ENCODE measurements at places on chromosomes 12 and 14. TPM values are rescaled to one million over a fixed set of nuclear protein-coding genes. Genes with fewer than 3 reads are reported as not detected.

Gene TMEM63C
- 0.51 TPM for total RNA-seq

Gene RNU4-1
- total RNA-seq: 976 TPM

Gene MUCL1
- not detected for total RNA-seq

Gene ZNF891
- total RNA-seq: 1.8 TPM

Gene SPX
- total RNA-seq: 0.45 TPM

Gene RAN
- total RNA-seq: 472 TPM

Gene CIROP
- not detected for total RNA-seq

Gene THAP2
- 10.1 TPM for total RNA-seq

Gene SLC35F4
- not detected for total RNA-seq

Gene LRFN5
- total RNA-seq: 3.6 TPM

DNA sequence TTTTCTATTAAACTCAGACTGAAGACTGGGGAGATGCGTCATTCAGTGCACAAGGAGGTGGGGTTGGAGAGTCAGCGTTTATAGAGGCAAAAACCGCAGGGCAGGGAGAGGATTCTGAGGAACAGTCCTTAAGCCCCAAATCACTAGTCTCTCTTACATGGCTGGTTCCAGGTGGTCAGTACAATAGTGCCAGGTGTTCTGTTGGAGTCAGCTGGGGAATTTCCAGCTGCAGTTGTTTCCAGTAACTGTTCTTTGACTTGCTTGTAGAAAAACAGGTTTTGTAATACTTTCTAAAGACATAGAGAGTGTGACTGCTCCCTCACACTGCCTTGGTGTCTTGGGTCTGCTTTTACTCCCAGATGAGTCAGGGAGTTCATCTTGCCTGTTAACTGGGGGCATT, 192.2 kb downstream of the TMTC3 start:
- no peak for DNase-seq

GRCh38 chr14:55383541-55384140, 28.0 kb downstream of the ATG14 start:
- DNase-seq: no peak

- DNase-seq: no peak
These were observed 451 bp downstream of the IRAK3 start for GRCh38 chr12:66189486-66189843.

GRCh38 chr14:78610994-78611393, 440.8 kb downstream of the NRXN3 start:
- DNase-seq: no peak

- no peak for DNase-seq
These were observed 33.0 kb downstream of the SAV1 start for GRCh38 chr14:50635141-50635540.

DNA sequence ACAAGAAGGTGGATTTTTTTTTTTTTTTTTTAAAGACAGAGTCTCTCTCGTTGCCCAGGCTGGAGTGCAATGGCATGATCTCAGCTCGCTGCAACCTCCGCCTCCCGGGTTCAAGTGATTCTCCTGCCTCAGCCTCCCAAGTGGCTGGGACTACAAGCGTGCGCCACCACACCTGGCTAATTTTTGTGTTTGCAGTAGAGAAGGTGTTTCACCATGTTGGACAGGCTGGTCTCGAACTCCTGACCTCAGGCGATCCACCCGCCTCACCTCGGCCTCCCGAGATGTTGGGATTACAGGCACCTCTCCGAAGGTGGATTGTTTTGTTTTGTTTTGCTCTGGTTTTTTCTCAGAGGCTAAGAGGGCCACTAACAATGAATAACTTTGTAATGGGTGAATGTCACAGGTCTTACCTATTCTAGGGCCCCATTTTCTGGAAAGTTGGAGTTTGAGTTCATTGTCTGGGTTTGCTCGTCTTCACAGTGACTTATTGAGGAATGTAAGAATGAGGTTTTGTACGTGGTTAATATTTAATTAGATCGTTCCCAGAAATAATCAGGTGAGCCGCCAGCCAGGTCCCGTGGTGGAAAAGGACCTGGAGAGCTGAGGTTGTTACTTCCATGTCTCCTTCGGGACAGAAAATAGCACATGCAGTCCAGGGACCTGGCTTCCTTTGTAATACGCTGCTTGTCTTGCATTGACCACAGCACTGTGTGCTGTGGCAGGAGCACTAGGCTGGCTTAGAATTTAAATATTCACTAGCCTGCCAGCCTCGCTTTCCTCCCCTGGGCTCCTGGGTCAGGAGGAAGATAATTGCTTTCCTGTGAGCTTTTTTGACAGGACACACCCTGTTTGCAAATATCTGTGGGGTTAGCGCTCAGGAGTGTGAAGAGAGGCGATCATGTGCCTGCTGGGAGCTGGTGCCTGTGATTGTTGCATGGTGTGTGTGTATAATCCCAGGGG, 2.3 kb downstream of the HIP1R start:
- no peak for DNase-seq

DNA sequence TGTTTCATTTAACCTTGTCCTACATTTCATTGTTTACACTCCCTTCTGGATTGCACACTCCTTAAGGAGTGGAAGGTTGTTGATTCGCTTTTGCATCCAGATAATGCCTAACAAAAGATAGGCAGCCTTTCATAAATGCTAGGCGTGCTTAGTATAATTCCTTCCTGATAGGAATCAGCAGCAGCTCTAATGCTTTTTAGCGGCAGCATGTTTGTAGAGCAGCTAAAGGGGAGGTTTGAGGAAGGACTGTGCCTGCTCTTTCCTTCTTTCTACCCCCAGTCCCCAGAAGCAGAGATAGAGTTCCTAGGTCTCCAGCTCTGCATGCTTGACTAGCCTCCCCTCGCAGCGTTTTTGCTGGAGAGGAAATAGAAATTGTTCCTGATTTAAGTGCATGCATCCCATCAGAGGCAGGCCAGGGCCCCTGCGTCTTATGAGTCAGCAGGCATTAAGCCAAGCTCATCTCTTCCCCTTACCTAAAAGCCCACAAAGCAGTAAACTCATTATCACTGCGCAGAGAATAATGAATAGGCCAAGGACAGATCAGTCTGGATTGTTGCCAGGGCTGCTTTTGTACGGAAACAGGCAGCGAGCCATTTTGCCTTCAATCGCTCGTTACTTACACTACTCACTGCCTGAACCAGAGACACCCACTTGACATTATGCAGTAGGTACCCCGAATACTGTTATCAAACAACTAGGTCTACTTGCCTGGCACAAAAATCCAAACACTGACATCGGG, 14.0 kb upstream of the TBPL2 start:
- no peak for DNase-seq

- no peak for DNase-seq
These were observed 7.0 kb downstream of the MLXIP start for GRCh38 chr12:122085591-122085990.

DNA sequence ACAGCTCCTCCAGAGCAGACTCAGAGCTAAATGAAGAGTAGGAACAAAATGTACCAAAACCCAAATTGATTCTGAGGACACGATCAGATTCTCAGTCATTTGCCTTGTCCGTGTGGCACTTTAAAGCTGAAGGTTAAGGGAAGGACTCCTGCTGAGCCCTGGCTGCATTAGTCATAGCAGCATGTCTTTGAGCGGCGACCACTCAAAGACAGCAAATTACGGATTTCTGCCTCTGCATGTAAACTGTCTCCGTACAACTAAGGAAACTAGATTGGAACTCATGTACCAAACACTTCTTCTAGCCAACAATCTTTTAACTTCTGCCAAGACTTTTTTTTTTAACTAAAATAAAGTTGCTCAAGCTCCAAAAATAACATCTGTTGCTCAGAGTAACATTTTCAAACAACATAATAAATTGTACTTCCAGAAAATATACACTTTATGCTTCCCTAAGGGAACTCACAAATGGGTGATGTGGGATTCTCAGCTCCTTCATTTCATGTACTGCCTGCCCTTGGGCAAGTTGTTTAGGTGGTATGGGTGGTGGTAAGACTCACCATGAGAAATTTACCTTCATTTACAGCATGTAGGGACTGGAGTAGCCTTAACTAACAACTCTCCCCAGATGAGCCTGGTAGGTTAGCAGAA, 56.1 kb downstream of the RERG start:
- DNase-seq: no peak

- no peak for DNase-seq
These were observed 315.6 kb upstream of the PRKD1 start for GRCh38 chr14:30243207-30243606.

GRCh38 chr14:65156568-65157366, 54.5 kb upstream of the MAX start:
- no peak for DNase-seq

DNA sequence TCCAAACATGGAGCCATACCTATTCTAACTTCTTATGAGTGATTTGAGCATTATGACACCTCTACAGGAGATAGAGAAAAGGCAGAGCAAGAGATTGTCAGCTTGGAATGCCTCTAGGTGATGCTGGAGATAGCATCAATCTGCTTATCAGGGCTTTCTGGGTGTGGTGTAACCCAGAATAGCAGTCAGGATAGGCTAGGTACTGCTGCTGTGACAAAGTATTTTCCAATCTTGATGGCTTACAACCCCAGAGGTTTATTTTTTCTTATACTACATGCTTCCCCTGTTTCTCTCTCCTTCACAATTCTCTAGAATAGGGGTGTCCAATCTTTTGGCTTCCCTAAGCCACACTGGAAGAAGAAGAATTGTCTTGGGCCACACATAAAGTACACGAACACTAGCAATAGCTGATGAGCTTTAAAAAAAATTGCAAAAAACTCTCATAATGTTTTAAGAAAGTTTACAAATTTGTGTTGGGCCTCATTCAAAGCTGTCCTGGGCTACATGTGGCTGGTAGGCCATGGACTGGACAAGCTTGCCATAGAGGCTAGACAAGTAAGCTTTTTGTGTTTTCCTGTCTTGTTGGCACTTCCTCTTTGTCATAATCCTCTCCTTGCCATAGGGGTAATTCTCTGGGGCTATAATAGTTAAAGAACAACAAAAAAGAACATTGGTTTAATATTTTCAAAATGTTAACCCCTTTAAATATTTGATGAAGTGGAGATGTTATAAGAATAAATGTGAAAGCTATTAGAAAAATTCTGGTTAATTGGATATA, 123.9 kb upstream of the PMCH start:
- no peak for DNase-seq

DNA sequence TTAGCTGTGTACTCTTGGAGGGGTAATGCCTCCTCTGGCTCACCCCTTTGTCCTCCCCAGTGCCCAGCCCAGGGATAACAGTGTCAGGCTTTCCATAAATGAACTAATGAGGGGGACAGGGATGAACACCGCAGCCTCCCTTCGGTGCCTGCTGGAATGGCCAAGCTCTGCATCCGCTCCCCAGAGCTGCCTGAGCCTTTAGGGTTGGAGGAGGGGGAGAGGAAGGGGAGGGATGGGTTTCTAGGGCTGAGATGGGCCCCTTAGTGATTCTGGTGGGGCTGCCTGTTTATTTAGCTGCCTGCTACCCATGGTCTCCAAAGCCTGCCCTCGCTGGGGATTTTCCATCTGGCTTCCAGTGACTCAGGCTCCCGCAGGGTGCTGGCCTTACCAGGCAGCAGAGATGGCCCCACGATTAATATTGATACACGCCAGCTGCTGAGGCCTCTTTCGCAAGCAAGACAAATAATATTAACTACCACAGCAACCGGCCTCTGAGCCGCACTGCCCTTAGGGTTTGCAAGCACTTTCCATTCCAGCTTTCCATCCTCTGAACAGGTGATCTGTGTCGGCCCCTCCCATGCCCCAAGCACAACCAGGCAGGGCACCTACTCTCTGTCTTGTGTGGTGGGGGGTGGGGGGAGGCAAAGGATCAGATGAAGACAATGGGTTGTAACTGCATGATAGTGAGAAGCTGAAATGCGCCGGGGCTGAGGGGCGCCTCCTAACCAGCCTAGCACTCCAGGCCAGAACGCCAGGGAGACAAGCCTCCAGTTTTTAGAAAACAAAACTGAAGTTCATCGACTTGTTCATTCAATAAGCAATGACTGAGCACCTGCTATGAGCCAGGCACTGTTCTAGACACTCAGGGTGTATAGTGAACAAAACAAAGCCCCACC, 56.7 kb downstream of the C14orf132 start:
- peak; percentile 77 for DNase-seq

GRCh38 chr14:85622986-85623685, 93.2 kb downstream of the FLRT2 start:
- no peak for DNase-seq

Measured in mesenteric fat pad (tissue), 1 donor.